ENCODE measurements at places on chromosomes 4 and X. TPM values are rescaled to one million over a fixed set of nuclear protein-coding genes. Genes with fewer than 3 reads are reported as not detected.

The ANXA5 gene
- 70.7 TPM for total RNA-seq

The BTC gene
- total RNA-seq: not detected

The CNGA2 gene
- total RNA-seq: not detected

- peaks cover 12% of the 10 kb centered on the region for H3K4me1 ChIP-seq
- H3K4me3 ChIP-seq: no peak overlapping the region
- no peaks in the 10 kb centered on the region for H3K27me3 ChIP-seq
- DNase-seq: no peak
Measured at GRCh38 chr4:80192252-80192866, 4.9 kb upstream of the PRDM8 start.

DNA sequence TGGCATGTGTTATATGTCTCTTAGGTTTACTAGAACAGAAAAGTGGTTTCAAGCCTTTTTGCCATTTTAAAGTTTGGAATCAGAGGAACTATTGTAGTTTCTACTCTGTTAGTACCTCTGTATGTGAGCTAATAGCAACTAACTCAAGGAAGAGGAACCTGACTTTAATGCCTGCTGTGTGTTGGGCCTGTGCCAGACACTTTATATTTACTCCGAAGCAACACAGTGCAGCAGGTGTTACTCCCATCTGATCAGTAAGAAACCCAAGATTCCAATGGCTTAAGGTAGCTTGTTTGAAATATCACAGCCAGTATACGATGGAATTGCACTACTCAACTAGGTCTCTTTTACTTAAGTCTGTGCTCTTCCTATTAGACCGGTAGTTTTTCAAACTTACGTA, 79.2 kb downstream of the USP9X start:
- no peaks in the 10 kb centered on the region for H3K4me1 ChIP-seq
- H3K36me3 ChIP-seq: no peaks in the 10 kb centered on the region
- no peak overlapping the region for H3K4me3 ChIP-seq
- H3K27ac ChIP-seq: no peak overlapping the region
- H3K27me3 ChIP-seq: no peaks in the 10 kb centered on the region
- DNase-seq: no peak

- no peaks in the 10 kb centered on the region for H3K4me1 ChIP-seq
- no peaks in the 10 kb centered on the region for H3K36me3 ChIP-seq
- no peaks in the 10 kb centered on the region for H3K27me3 ChIP-seq
- DNase-seq: no peak
- no peak overlapping the region for H3K27ac ChIP-seq
Measured at GRCh38 chr4:188111955-188112354, 2.6 kb upstream of the TRIML2 start.
